NCI-H446 treated with DMSO at 0.1 percent for 48 hours (cell line): ENCODE measurements at places on chromosomes 3 and 15.
A peak's percentile ranks its signal among the peaks of the same experiment; 100 is the strongest.

DNA sequence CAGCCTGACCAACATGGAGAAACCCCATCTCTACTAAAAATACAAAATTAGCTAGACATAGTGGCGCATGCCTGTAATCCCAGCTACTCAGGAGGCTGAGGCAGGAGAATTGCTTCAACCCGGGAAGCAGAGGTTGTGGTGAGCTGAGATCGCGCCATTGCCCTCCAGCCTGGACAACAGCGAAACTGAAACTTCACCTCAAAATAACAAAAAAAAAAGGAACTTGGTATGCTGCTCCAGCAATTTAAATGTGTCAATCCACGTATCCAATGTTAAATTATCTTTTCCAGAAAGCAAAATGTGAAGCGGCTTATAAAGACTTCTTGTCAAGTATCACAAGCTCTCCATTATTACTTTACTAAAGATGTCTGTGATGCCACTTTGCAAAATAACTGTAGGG, 9.9 kb upstream of the ARIH1 start:
- DNase-seq: no peak

DNA sequence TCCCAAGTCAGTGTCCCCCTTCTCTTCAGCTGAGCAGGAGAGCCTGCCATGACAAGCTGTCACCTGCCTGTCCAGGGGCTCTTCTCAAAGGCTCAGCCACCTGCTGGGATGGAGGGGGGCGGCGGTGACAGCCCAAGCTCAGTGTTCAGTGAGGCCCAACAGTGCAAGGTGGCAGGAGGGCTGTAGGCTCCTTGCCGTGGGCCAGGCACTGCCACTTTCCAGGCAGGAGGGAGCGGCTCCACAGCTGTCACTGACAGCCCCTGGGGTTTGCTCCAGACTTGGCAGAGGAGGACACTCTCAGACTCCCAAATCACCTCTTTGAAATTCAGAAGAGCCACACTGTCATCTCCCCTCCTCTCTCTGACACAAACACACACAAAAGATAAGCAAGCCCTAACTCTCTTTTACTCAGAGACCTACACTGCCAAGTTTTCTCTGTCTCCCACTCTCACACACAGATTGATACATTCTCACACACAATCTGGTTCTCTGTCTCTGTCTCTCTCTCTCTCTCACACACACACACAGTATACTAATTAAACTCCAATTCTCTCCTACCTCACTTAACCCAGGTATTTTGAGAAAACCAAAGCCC, 443.3 kb downstream of the EPHB1 start:
- no peak for DNase-seq

DNA sequence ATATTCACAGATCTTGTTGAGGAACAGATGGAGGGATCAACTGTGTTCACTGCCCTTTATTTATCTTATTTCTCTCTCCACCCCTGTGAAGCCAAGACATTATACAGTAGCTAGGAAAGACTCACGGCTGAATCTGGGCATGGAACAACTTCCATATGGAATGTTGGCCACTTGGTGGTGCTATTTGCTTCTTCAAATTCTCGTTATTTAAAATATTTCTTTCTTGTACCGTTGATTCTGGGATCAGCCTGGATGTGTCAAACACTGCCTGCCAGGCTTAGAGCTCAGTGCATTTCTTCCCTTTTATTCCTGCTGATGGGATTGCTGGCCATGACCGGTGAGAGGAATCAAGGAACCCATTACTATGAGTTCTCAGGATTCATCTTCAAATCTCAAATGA, 17.5 kb upstream of the GASK1A start:
- peak; percentile 34 for DNase-seq

GRCh38 chr15:44092221-44092620, 102.8 kb downstream of the FRMD5 start:
- no peak for DNase-seq

- no peak for DNase-seq
Measured at GRCh38 chr3:186464424-186465093, 79.6 kb downstream of the CRYGS start.

DNA sequence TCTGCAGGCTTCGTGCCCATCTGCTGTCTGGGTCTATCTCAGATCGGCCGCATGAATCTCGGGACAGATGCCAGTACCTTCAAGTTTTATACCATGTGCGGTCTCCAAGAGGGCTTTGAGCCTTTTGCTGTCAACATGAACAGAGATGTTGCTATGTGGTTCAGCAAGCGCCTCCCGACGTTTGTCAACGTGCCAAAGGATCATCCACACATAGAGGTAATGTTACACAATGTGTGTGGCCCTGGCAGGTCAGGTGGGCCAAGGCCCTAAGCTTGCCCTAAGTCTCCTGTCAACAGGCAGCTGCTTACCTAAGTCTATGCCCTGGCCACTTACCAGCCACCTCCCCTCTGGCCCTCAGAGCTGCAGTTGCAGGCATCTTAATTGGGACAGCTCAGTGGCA, 324.0 kb upstream of the CHRM5 start:
- no peak for DNase-seq

GRCh38 chr3:127822682-127823425, 539 bp upstream of the MGLL start:
- DNase-seq: no peak

DNA sequence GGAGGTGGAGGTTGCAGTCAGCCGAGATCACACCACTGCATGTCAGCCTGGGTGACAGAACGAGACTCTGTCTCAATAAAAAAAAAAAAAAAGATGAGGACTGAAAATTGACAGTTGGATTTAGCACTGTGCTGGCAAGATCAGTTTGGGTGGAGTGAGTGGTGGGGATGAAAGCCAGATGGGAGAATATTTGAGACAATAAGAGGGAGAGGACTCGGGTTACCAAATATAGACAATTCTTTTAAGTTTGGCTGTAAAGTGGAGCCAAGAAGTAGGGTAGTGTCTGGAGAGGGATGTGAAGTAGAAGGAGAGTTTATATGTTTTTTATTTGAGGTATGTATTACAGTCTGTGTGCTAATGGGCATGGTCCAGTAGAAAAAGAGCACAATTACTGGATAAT, 20.4 kb downstream of the TMOD3 start:
- DNase-seq: peak; percentile 8

DNA sequence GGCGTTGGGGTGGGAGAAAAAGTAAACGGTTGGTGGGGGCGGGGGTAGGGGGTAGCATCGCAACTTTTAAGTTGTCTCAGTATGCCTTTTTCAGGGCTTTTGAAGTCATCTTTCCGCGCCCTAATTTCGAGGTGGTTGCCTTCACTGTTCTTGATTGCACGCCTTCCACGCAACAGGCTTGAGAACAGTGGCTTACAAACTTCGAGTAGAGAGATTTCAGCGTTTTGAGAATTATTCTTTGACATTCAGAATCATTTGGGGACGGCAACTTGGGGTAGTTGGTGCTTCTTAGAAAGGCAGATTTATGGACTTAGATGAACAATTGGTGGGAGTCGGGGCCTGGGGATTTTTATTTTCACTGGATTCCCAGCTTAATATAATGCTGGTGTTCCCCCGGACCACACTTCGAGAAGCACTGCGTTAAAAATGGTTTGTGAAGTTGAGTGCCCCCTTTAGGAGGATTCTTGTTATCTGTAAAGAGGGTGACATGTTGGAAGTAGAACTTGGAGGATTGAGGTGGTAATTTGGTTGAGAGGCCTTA, 880 bp downstream of the PPP4R2 start:
- DNase-seq: peak; percentile 4

- DNase-seq: no peak
Measured at GRCh38 chr15:94606286-94606685, 374.9 kb downstream of the MCTP2 start.

- DNase-seq: no peak
Measured at GRCh38 chr3:71127844-71128243, 455.7 kb downstream of the FOXP1 start.

GRCh38 chr15:89888214-89888804, 5.5 kb downstream of the AP3S2 start:
- no peak for DNase-seq
